Pons (tissue), 1 donor: ENCODE measurements at places on chromosomes 11 and 22.

- DNase-seq = no peak
These were observed 82.4 kb upstream of the BIRC3 start for GRCh38 chr11:102234779-102235439.

- peak; percentile 82 for DNase-seq
These were observed 33.2 kb upstream of the CCDC89 start for GRCh38 chr11:85718991-85719807.

DNA sequence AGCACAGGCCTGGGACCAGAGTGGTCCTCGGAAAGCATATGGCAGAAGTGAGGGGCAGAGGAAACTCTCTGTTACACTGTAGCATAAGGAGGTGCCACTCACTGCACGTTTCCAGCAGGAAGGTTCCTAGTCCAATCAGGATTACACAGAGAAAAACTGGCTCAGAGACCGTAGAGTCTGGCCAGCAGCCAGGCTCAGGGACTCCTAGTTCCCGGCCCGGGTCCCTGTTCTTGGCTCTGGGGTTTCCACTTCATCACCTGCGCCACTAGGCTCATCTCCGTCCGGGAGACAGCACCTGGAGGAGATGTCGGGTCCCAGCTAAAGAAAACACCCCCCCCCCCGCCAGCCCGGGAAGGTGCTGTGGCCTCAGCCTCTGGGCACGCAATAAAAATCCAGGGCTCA, 1.1 kb downstream of the TTLL12 start:
- DNase-seq = peak; percentile 29

DNA sequence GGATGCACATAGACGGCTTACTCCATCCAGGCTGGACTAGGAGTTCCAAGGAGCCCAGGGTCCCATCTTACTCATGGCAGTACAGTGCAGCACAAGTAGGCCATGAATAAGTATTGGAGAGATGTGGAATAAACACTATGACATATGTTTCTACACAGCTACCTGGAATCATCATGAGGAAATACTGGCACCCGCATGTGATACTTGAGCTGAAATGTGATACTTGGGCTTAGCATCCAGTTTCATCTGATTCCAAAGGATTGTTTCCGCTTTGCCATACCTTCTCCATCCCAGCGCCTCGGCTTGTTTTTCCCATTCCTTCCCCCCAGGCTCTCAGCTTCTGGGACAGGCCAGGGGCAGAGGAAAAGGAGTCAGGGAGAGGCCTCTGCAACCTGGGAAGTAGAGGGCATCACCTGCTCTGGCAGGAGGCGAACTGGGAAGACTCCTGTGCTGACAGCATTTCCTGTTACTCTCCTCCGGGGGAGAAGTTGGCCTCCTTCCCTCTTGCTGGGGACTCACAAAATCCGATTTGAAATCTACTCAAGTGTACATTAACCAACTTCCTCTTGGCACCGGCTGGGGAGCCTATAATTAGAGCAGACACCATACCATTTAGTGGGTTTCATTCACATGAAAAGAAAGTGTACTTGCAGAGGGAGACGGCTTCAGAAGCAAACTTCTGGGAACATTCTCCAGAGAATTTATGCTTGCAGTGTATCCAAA, 187.8 kb downstream of the MIAT start:
- peak; percentile 54 for DNase-seq

GRCh38 chr11:117074119-117074518, 24.1 kb downstream of the SIK3 start:
- DNase-seq = no peak

DNA sequence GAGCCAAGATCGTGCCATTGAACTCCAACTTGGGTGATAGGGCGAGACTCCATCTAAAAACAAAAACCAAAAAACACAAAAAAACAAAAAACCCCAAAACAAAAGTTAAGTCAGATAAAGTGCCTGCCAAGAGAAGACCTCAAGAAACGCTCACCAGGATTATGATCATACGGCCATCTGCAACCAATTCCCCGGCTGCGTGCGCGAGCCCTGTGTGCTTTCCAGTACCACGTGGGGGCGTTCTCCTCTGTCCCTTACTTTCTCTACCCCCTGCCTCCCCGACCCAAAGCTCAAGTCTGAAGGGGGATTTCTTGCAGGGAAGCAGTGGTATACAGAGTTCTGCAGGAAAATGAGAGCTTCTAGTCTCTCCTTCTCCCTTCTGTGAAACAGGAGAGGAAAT, 10.5 kb upstream of the RPS19BP1 start:
- no peak for DNase-seq

- DNase-seq = no peak
These were observed 1.6 kb upstream of the PHLDA2 start for GRCh38 chr11:2930704-2931419.

- no peak for DNase-seq
These were observed 13.8 kb upstream of the CLDN5 start for GRCh38 chr22:19537941-19538488.

- DNase-seq = no peak
These were observed 1000.3 kb downstream of the BRD1 start for GRCh38 chr22:48827268-48827846.

DNA sequence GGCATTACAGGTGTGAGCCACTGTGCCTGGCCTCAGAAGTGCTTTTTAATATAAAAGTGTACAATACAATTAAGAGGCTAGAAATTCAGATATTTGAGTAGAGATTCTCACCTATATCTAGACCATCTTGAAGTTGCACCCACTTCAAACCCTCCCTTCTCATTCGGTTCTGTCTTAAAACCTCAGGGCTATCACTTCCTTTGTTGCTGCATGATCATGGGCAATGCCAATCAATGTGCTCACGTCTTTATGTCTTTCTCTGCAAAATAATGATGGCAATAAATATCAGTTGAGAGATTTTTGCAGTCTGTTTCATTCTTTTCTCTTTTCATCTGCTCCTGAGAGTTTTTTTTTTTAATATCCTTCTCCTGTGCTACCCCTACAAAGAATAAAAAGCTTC, 9.3 kb upstream of the NUP160 start:
- no peak for DNase-seq

DNA sequence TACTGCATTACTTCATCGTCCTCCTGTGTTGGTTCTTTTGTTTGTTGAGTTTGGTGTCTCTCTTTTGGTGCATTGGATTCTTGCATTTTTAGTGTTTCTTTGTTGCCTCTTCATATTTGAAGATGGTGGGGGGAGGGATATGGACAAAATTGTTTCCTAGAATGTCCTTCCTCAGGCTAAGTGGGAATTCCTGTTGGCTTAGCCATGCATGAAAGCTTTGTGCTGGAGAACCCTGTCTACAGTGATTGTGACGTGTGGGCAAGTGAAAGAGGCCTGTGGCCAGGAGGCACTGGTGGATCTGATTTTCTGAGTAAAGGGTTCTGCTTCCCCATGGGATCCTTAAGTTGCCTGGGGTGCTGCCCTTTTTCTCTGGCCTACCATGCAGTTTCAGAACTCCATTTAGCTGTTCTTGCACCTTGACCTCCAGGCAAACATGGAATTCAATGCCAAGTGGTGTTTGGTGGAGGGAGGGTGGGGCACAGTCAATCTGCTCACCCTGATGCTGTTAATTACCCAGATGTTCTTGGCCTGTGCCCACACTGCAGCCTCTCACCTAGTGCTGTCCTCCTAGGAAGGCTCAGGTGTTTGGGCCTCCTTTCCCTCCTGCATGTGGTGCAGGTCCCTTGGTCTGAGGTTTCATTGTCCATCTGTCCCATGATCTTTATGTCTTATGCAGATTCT, 46.3 kb upstream of the SLC22A12 start:
- no peak for DNase-seq

- no peak for DNase-seq
These were observed 76.4 kb downstream of the MPPED1 start for GRCh38 chr22:43488031-43488866.

DNA sequence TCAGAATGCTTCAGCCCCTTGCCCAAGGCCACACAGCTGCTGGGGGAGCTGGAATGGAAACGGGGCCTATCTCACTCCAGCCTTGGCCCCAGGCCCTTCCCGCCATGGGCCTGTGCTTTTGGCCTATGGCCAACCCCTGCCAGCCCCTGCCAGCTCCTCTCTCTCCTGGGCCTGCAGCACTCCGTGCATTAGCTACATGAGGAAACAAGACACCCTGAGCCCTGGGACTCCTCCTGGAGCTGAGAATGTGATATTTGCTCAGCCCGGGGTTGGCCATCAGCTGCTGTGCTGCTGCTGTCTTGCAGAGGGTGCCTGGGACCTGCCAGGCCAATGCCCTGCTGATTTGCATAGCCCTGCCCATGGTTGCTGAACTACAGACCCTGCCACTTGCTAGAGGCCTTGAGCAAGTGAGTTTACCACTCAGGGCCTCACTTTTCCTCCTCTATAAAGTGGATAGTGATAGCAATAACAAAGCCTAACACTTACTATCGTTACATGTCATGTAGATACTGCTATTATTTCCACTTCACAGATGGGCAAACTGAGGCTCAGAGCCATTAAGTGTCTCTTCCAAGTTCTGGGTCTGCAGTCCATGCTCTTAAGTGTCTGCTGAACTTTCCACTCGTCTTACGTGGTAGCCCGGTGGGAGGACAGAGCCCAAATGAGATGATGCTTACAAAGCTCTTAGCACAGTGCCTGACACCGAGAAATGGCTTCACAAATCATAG, 99.6 kb downstream of the KIAA1671 start:
- DNase-seq = no peak

- DNase-seq = peak; percentile 62
These were observed 4.5 kb downstream of the TTC9C start for GRCh38 chr11:62732830-62733229.

DNA sequence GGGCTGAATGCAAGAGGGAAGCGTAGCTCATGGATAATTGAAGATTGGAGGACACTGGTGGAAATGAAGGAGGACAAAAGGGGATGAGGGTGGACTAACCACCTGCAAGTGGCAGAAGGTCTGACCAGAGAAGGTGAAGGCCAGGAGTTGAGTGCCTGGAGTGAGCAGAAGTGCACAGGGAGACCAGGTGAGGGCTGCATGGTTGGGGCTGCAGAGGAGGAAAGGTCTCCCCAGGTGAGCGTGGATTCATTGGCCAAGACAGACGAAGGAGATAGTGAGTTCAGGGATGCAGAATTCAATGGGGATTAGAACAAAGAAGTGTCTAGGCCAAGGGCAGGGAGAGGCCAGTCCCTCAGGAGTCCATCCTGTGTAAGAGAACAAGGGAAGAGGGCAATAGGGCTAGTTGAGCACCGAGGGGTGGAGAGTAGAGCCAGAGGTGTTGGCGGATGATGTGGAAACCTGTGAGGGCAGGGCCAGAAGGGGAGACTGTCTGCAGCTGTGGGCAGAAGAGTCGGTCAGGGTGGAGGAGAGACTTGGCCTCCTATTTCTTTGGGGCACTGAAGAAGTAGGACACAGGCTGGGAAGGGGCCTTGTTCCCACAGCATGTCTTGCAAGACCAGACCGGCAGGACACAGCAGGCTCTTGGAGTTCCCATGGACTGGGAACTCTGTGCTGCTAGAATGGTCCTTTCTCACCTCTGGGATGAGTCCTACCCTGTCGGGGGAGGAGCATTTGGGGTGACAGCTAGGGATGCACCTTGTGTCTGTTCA, 6.7 kb downstream of the TRIM29 start:
- no peak for DNase-seq

- no peak for DNase-seq
These were observed 86.8 kb upstream of the TEAD1 start for GRCh38 chr11:12587333-12587991.

DNA sequence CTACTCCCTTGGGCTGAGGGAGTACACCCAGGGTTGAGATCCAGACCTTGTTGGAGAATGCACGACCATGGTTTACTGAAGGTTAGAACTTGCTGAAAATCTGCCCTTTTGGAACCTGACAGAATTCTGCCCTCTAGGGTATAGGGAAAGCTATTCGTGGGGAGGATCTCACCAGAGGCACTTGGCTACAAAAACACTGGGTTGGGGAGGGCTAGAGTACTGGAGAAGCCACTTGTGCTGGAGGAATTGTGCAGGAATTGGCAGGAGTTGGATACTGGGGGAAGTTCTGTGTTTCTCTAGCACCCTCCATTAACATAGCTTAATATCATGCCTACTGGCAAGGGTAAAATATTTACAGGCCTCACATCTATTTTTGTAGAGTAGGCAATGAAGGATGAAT, 55.8 kb downstream of the PPME1 start:
- DNase-seq = no peak

GRCh38 chr22:40178417-40179409, 988 bp downstream of the TNRC6B start:
- peak; percentile 70 for DNase-seq

- no peak for DNase-seq
These were observed 37.1 kb downstream of the MCM5 start for GRCh38 chr22:35437049-35437448.

DNA sequence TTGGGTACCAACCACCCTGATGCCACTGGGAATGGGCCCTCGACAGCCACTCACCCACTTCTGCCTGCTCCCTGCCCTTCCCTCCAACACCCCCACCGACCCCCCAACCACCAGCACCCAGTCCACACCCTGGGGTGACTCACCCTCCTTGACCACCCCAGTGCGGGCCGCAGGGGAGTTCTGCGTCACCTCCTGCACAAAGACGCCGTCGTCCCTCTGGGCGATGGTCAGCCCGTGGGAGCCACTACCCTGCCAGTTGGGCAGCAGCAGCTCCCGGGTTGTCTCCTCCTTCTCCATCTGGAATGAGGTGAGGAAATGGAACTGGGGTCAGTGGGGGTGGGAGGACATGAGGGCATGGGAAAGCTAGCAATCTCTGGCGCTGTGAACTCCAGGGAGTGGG, 10.8 kb downstream of the AHNAK start:
- no peak for DNase-seq

DNA sequence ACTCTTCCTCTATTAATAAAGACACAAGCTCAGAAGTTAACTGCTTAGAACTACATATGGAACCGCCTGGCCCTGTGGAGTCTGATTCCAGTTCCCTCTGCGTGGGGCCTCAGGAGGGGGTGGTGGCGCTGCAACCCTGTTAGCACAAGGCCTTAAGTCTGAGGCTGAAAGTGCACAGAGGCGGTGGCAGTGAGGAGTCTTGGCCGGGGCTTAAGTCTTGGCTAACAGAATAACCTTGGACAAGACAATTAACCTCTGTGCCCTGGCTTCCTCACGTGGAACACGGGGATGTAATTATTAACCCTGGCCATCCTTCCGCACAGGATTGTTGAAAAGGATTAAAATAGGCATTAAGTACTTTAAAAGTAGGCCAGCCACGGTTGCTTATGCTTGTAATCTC, 191.5 kb downstream of the CEP164 start:
- no peak for DNase-seq

DNA sequence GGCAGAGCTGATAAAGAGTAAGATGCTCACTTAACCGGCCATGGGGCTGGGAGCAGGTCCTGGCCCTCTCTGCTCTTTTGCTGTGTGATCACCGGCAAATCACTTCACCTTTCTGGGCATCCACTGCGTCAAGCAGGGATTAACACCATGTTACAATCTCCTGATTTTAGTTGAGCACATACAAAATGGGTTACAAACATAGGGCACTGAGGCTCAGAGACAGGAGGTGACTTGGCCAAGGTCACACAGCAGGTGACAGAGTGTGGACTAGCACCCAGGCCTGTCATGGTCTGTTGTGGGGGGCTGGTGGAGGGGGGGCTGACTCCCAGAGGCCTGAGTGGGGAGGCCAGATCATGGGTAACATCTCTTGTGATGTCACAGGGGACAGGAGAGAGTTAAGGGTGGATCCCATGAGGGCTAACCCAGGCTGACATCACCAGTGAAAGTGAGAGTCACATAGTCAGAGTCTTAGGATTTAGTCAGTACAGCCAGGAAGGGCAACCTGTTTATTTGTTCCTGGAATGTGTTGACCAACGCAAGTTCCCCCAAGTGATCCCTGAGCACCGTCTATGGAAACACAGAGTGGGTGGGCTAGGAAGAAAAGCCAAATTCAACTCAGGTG, 27.8 kb downstream of the GDPD5 start:
- DNase-seq = no peak
